ENCODE measurements at places on chromosomes 3 and 15. TPM values are rescaled to one million over a fixed set of nuclear protein-coding genes. Genes with fewer than 3 reads are reported as not detected.

DNA sequence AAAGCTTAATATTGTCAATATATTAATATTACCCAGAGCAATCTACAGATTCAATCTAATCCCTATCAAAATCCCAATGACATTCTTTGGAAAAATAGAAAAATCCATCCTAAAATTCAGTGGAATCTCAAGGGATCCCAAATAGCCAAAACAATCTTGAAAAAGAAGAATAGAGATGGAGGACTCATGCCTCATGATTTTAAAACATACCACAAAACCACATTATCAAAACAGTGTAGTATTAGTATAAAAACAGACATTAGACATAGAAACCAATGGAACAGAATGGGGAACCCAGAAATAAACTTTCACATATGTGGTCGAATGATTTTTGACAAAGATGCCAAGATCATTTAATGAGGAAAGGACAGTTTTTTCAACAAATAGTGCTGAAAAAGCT, 14.6 kb downstream of the NEK4 start:
- no peak for DNase-seq

DNA sequence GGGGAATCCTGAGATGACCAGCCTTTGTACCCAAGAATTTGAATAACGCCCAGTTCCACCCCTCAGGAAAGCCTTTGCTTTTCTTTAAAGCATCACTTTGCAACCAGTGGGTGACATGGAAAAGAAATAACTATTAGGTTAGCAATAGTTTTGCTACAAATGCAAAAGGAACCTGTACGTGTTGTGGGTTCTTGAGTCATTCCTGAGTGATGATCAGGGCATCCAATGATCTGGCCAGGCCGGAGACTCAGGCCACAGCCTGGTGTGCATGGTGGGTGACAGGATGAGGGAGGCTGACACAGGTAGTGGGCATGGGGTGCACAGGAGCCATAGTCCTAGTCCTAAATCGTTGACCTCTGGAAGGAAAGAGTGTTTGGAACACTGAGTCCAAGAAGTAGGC, 321.4 kb upstream of the IL12A start:
- no peak for DNase-seq

- DNase-seq, result no peak
Observed at GRCh38 chr3:122435950-122436349, 20.1 kb upstream of the WDR5B start.

DNA sequence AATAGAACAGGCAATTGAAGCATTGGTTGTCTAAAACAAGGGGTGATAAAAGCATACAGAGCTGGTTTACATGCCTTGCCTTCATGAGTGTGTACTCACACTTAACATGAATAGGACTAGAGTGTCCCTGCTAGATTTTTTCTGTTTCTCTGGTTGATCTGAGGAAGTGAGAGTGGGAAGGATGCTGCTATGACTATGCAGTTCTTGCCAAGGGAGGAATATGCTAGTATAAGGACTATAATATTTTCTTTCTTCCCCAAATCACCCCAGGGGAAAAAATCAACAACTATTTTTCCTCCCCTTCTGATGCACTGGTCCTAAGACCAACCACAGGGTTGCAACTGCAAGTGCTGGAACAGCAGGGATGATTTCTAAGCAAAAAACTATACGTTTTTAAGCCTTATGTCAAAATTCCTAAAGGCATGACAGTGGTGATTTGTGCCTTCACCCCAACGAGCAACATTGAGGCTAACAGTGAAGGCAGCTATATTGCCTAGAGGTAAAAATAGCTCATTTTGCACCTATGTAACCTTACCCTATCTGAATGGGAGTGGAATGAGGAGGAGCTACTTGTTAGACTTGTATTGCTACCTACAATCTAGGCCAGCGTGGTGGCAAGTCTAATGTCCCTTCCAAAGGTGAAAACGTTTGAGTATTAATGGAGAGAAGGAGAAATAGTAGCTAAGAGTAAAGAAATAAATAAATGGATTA, 33.5 kb upstream of the USP8 start:
- DNase-seq, result no peak

GRCh38 chr3:69690-70089, 126.9 kb upstream of the CHL1 start:
- no peak for DNase-seq

The HMG20A gene
- 30.9 TPM for total RNA-seq

DNA sequence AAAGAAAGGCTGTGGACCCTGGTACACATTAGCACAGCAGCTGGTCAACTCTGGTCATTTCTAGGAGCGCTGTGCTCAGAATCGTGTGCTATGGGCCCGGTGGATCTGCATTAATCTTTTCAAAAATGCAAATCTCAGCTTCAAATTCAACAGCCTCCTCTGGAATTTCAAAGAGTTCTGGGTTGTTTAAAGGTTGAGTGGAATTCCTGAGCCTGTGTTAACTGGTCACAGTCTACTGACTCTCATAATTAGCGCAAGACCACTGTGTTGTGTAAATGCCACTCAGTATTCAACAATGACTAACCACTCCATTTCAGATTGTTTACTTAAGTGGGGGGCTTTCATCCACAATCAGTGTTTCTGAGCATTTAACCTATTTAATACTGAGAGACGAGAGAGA, 2.7 kb upstream of the ARNT2 start:
- no peak for DNase-seq

DNA sequence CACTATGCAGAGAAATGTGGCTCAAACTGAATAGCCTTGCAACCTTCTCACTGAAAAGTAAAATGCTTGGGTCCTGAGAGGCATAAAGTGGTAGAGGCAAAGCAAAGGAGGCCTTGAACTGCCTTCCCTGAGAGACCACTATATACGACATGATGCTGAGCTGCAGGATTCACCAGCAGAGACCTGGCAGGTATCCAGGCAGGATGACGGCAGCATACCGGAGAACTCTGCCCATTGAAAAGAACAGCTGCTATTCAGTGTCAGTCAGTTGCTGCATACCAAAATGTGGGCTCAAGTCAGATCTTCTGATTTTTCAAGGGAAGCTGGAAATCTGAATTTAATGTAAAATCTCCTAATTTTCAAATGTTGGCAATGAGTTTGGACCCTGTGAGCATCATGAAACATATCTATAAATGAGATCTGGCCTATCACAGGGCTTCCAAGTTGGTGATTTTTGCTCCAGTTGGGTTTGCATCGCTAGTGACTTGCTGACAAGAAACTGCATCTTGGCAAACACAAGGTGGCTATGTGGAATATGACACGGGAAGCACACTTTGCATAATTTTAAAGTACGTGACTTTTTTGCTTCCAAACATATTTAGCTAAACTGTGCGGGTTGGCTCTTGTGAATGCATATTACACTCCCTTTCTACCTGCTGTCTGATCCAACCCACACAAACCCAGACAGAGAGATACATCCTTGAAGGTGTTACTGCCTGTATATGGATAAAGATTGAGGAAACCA, 529.0 kb downstream of the AGBL1 start:
- no peak for DNase-seq

GRCh38 chr15:58704155-58704865, 45.2 kb downstream of the ADAM10 start:
- DNase-seq, result no peak

DNA sequence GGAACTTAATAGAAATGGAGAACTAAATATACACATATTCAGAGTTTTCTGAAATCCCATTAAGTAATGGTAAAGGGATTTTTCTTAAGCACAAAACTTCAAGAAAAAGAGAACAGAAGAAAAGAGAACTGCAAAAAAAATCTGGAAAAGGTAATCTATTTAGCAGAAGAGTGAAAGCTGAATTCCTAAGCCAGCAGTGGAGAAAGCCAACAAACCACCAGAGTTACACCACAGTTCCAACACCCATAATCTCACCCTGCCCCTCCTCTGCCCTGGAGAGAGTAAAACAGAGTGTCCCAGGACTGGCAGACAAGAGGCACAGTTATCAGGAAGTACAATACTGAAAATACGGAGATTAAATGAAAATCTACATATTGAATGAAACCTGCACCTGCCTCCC, 29.4 kb downstream of the TP53BP1 start:
- DNase-seq, result no peak

The CD80 gene
- 0.20 TPM for total RNA-seq

GRCh38 chr15:38041576-38041975, 107.1 kb downstream of the TMCO5A start:
- DNase-seq, result no peak

- DNase-seq, result no peak
Observed at GRCh38 chr15:77564938-77565337, 67.8 kb downstream of the LINGO1 start.

The MAP1A gene
- total RNA-seq, result 52.7 TPM

The DUSP7 gene
- total RNA-seq, result 33.7 TPM

GRCh38 chr3:125350597-125350996, 24.5 kb downstream of the ZNF148 start:
- no peak for DNase-seq

The TTC14 gene
- 20.4 TPM for total RNA-seq

- no peak for DNase-seq
Observed at GRCh38 chr3:134955874-134956273, 160.8 kb downstream of the EPHB1 start.

The UQCC5 gene
- total RNA-seq, result 1.2 TPM
